Stimulated activated CD8-positive, alpha-beta memory T cell treated with anti-CD3 and anti-CD28 coated beads, Interleukin-15, amount 100 ng/mL, for 24 hours (primary cell): ENCODE measurements at places on chromosomes 5 and 9.

- DNase-seq: no peak
Measured at GRCh38 chr9:7300484-7300883, 499.1 kb downstream of the DMAC1 start.

- no peak for DNase-seq
Measured at GRCh38 chr9:98401140-98402018, 145.9 kb upstream of the TBC1D2 start.

GRCh38 chr5:126055348-126055729 lies 367.9 kb upstream of the GRAMD2B start:
- DNase-seq: no peak

DNA sequence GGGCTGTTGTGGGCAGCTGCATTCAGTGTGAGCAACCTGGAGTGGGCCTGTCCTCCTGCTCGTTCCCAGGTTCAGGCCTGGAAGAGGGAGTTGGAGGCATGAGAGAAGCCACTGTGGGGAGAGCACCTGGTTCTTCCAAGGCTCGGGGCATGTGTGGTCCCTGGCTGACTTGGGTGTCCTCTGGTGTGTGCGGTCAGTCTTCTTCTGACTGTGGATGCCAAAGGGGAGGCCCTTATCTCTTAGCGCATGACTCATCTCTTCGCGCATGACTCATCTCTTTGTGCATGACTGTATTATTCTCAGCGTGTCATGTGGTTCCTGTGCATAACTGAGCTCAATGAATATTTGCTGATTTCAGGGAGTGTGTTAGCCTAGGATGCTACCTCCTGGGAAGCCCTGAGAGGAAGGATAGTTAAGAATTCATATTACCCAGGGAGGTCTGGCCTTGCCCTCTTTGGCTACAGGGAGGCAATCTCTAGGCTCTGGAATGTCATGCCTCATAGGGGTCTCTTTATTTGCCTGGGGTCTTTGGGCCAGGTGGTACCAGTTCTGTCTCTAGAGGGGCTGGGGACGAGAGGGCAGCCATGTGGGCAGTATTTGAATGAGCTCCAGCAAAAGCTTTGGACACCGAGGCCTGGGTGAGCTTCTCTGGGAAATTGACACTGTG lies 188.7 kb downstream of the HSPA4 start:
- no peak for DNase-seq

DNA sequence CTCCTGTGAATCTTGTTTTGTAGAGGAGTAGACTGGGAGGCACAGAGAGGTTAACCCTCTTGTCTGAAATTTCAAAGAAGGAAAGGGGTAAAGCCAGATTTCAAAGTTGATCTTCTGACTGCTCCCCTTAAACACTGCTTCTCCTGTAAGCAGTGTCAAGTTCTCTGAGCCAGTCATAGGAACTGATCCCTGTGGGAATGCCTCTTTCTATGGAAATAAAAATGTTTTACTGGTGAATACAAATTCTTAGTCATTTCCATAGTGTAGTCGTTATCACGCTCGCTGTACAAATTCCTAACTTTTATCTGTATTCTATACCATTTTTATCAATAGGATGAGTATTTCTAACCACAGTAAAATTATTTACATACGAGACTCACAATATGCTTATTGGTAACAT lies 66.3 kb upstream of the PRRC1 start:
- no peak for DNase-seq

GRCh38 chr5:59149271-59149670 lies 566.4 kb downstream of the RAB3C start:
- DNase-seq: no peak

- DNase-seq: no peak
Measured at GRCh38 chr5:135534609-135535419, 950 bp downstream of the NEUROG1 start.

- DNase-seq: no peak
Measured at GRCh38 chr9:97853844-97854695, 1.0 kb downstream of the FOXE1 start.

GRCh38 chr9:71592400-71592799 lies 175.9 kb downstream of the CEMIP2 start:
- DNase-seq: no peak
